ENCODE measurements at places on chromosomes 1 and 21.

DNA sequence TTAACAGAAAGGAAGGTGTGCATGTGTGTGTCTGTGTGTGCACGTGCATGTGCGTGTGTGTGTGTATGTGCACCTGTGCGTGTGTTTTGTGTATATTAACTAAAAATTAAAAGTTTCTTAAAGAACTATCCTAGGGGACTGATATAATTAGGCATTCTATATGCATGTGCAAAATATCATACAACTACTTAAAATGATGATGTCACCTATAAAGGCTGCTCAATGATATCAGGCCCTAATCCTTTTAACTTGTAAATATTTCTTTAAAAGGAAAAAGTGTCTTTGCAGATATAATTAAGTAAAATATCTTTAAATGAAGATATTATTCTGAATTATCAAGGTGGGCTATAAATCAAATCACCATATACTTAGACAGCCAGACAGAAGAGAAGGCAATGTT is 64.5 kb downstream of the BRINP3 start:
- DNase-seq: no peak

GRCh38 chr1:243943671-243944428 is 93.8 kb upstream of the AKT3 start:
- DNase-seq: no peak

DNA sequence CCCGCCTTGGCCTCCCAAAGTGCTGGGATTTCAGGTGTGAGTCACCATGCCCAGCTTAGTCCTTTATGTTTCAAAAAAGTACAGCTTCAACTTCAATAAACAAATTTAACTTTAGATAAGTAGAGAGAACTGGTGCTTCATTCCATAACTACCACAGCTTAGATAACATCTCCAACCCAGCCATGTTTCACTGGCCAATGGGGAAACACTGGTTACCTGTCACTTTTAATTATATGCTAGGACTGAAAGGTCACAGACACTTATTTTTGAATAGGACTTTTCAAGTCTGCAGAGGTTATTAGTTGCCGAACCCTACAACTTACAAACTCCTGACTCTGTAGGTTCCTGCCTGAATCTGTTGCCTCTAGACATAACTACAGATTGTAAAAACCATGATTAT is 56.5 kb upstream of the ST6GALNAC3 start:
- DNase-seq: no peak

DNA sequence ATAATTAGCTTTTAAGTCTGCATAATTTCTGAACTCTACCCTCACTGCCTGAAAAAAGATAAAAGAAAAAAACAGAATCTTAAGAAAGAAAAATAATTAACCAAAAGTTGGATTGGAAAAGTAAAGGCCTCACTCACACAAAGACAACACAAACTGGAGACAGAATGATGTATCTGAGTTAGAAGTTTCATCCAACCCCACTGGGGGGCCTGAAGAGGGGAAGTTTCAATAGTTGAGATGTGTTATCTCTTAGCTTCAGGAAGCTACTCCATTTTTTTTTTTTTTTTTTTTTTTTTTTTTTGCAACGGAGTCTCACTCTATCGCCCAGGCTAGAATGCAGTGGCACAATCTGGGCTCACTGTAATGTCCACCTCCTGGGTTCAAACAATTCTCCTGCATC is 19.9 kb downstream of the SYDE2 start:
- DNase-seq: no peak

DNA sequence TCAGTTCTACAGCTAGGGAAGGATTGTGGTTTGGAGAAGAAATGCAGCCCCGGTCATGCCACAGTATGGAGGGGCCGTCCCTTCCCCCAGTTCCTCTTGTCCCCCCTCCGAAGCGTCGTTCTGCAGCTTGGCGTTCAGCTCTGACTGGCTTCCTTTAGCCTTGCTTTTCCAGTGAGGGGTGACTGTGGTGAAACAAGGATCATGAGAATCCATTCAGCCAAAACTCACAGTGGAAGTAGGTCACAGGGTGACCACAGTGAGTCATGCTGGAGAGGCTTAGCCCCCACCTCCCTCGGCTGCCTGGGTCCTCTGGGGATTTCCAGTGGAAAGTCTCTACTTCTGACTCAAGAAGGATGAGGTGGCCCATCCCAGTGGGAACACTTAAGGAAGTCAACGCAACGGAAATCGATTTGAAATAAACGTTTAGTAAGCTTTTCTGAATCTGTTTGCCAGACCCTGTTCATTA is 37.3 kb upstream of the COL6A2 start:
- DNase-seq: no peak

GRCh38 chr1:211336775-211337174 is 10.1 kb downstream of the TRAF5 start:
- no peak for DNase-seq

- no peak for DNase-seq
These were observed 121.2 kb downstream of the HMGB4 start for GRCh38 chr1:33984906-33985565.

GRCh38 chr1:184387069-184387475 is 243 bp downstream of the C1orf21 start:
- DNase-seq: no peak

DNA sequence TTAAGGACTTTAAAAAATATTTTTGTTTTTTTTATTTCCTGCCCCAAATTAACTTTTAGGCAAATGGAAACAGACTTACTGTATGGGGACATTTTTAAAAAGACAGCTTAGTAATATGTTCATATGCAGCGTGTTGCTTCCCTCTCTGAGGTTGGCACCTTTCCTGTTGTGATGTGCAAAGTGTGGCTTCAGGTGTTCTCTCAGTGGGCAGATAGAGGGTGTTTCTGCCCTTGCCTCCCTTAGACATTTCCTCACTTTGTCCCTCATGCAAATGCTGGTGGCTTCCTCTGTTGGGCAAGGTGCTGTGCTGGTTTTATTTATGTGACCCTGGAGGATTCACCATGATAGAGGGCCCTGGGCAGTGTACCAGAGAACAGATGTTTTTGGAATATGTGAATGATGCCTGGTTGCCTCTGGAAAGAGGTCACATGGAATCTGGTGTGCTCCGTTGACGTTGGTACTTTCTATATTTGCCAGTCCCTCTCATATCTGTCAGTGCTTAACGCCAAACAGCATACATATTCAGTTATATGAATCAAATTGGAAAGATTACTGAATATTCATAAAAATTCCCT is 123.5 kb downstream of the PATJ start:
- no peak for DNase-seq

DNA sequence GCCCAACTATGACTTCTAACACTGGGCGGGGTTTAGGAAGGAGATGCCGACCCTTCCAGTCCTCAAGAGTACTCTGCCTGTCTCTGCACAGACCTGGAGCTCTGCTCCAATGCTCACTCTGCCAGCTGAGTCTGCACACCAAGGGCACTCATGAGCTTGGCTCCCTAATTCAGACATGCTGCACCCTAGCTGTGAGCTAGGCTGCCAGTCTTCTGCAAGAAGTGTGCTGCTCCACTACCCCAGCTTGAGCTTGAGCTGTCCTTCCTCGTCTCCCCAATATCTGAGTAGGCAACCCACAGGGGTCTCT is 13.2 kb downstream of the TP53BP2 start:
- no peak for DNase-seq

DNA sequence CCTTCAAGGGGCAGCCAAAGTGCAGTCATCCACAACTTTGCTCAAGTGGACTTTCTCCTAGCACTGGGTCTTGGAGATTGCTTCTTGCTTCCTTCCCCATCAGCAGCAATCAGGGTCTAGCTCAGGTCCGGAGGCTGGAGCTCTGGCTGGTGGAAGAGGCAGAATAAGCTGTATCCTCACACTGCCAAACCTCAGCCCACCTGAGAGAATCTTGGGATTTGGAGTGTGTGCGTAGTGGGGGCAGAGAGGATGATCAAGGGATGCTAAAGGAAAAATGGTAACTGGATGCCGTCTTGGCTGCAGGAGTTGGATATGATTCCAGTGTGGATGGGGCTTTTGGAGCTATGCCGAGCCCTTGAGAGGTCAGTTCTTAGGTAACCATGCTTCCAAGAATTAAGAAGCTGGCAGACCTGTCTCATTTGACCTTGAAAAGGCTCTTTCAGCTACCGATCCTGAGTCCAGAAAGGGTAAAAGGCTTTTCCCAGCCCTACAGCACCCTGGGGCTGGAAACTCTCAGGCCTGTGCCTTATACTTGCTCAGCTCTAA is 4.5 kb upstream of the NFASC start:
- no peak for DNase-seq

DNA sequence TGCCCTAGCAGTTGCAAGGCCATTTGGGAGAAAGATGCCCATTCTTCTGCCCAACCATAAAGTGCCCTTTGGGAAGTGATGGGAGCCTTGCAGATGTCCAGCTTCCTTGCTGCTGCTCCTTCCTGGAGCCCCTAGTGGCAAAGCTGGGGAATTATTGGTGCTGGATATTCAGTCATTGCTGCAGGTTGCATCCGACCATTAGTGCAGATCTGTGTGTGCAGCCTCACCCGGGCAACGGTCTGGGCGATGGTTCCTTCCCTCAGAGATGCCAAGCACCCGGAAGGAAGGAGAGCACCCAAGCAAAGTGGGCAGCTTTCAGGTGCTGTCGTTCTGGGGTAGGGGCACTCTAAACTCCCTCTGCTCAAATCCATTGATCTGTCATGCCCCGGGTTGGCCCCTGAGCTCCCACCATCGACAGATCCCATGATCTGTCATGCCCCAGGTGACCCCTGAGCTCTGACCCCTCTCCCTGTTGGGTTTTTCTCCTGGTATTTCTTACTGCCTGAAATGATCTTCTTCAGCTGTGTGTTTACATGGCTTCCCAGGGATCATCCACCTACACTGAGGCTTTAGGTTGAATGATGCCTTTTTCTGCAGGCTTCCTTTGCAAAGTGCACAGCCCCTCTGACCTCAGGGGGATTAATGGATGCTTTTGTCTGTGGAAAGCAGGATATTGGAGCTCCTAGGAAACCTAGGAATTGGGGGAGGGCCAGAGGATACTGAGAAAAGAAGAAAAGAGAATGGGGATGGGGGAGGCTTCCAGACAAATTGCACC is 467.5 kb downstream of the PTPRU start:
- no peak for DNase-seq

DNA sequence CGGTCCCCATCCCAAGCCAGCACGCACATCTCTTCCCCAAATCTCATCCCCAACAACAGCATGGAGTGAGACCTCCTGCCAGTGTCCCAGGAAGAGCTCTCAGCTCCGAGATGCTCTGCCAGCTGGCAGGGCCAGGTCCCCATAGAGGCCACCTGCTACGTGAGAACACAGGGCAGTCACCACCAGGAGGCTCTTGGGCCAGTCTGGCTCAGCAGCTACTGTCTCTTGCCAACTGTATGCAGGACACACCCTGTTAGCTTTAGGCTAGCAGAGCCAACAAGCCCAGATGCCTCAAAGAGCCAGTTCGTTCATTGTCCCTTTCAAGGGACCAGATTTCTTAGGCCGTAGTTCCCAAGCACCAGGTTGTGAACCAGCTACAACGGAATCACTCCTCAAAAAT is 36.9 kb downstream of the FBXO2 start:
- no peak for DNase-seq

GRCh38 chr1:60283690-60284089 is 210.1 kb upstream of the C1orf87 start:
- no peak for DNase-seq

DNA sequence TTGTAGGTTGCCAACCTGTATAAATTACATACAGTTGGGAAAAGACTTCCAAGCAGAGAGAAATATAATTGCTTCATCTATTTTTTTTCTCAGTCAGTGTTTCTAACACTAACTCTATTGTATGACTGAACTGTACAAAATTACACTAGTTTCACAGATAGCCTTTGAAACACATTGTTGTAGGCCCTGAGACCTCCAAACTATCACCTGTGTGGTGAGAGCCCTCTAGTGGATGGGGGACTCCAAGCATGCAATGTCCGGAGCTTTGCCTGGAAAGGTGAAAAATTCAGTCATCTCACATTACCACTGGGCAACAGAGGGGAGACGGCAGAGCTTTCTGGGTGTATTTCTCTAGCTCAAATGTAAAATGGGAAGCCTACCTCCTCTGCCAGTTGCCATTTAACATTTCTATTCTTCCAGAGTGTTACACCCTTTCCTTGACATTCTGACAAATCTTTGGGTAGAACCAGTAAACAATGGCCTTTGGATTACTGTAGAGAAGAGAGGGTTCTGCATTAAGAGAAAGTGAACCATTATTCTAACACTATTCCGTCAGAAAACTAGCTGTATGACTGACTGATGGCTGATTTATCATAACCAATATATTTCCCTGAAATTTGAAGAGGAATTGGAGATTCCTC is 212.2 kb downstream of the LYPLAL1 start:
- DNase-seq: no peak

GRCh38 chr1:55623311-55623710 is 408.1 kb upstream of the USP24 start:
- DNase-seq: no peak

DNA sequence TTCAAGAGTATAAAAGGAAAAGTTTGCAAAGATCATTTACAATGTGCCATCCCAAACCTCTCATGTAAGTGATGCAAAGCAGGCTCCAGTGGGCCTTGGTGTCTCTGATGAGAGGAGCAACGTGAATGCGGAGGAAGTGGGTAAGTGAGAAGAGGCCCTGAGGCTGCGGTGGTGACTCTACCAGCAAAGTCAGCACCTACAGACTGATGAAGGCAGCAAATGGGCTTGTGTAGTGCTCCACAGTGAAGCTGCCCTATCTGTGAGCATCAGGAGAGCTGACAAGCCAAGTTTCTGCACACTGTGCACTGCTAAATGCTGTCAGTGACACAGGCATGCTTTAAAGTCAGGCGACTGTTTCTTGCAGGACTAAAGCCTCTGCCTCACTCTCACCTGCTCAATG is 15.6 kb upstream of the RAP1A start:
- peak; percentile 73 for DNase-seq

DNA sequence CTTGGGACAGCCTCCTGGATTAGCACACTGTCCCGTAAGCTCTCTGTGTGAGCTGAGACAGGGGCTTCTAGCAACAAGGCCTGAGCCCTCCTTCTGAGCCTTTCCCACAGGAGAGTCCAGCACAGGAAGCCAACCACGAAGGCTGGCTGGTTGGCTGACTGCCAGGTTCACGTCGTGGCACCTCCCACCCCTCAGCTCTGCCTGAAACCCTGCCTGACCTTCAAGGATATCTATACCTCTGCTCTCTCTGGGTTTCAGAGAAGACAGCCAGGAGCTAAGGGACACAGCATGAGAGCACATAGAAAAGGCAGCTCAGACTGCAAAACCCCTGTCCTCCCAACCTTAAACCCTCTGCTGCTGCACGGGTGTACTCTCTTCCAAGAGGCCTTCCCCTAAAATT is 13.9 kb downstream of the DLGAP3 start:
- no peak for DNase-seq

- peak; percentile 63 for DNase-seq
These were observed 3.6 kb downstream of the KIAA0040 start for GRCh38 chr1:175188936-175189335.

DNA sequence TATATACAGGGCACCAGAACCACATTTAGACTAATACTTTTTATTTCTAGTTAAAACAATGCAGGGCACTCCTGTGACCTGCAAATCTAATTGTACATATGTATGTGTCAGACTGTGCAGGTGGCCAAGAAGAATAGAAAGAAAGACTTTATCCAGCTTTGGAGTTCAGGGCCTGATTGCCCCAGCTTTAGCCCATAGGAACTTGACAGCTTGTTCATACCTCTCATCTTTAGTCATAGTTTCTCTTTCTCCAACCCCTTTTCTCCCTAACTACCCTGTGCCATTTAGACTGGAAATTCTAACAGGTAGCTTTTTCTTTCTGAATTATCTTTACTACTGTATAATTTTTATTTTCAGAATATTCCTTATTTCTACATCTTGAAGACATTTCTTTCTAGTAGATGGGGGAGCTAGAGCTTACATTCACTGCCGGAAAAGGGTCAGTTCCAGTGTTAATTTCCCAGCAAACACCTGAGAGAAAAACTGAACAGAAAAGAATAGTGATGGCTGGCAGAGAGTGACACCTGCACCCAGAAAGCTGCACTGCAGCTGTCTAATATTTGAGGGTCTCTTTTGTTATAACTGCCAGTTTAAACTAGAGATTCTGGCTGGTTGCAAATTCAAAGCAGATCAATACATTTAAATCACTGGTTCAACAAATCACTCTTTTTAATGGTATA is 8.4 kb downstream of the YBX1 start:
- DNase-seq: no peak
